ENCODE measurements at places on chromosomes 5 and 9.
A peak's percentile ranks its signal among the peaks of the same experiment; 100 is the strongest.

GRCh38 chr5:171436804-171437285 is 17.4 kb downstream of the FGF18 start:
- no peak for DNase-seq

- DNase-seq: no peak
Measured at GRCh38 chr5:171137768-171138525, 171.1 kb upstream of the TLX3 start.

- peak; percentile 61 for DNase-seq
Measured at GRCh38 chr9:123399803-123400378, 43.9 kb downstream of the CRB2 start.

- DNase-seq: no peak
Measured at GRCh38 chr5:84825606-84826005, 440.9 kb upstream of the EDIL3 start.

DNA sequence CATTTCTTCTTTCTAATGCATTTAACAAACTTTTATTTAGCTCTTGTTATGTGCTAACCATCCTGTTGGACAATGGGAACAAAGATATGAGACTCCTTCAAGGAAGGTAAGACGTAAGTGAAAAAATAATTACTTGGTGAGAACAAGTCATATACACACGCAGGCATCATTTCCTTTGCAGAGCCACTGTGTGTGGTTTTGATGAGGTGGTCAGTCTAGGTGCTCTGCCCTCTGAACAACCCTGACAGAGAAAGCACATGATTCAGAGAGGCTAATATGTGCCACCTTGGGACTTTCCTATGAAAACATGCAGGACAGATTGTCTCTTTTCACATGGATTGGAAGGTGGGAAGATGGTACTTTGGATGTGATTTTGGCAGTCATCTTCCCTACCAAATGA is 1162.5 kb upstream of the DMAC1 start:
- DNase-seq: no peak

GRCh38 chr9:89929673-89930480 is 325.1 kb downstream of the GADD45G start:
- DNase-seq: peak; percentile 62

GRCh38 chr5:110105692-110106091 is 416.0 kb downstream of the MAN2A1 start:
- DNase-seq: peak; percentile 19

- peak; percentile 69 for DNase-seq
Measured at GRCh38 chr5:35136386-35136785, 88.6 kb upstream of the AGXT2 start.

GRCh38 chr9:70192707-70193106 is 66.1 kb upstream of the SMC5 start:
- DNase-seq: no peak

DNA sequence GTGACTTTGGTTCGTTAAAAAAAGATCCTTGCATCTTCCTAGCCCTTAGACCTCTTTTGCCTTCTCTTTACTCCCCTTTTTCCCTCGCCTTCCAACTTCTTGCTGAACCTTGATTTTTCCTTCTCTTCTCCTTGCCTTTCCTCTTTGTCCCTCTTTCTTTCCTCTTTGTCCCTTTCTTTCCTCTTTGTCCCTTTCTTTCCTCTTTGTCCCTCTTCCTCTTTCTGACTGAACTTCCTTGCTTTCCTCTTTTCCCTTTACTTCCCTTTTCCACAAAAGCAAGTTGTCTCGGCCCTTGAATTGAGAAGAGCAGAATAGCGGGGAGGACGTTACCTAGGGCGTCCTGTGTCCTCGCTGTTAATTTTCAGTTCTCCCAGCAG is 1.4 kb upstream of the MLLT3 start:
- DNase-seq: no peak

GRCh38 chr5:39132128-39132447 is 57.9 kb upstream of the RICTOR start:
- no peak for DNase-seq

DNA sequence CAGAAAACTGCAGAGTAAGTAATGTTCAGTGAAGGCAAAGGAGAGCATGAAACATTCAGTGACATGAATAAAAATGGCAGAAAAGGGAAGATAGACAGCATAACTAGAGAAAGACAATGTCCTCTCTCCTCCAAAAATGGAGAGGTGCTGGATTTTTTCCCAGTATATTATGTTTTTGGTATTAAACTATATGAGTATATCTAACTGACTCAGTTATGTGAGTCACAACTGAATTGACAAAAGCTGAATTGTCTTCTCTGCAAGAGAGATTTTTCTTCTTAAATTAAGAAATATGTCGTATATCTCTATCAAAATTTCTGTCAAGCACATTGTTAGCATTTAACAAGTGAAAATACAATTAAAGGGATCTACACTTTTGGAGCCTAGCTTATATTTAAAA is 375.1 kb downstream of the CHSY3 start:
- DNase-seq: no peak

DNA sequence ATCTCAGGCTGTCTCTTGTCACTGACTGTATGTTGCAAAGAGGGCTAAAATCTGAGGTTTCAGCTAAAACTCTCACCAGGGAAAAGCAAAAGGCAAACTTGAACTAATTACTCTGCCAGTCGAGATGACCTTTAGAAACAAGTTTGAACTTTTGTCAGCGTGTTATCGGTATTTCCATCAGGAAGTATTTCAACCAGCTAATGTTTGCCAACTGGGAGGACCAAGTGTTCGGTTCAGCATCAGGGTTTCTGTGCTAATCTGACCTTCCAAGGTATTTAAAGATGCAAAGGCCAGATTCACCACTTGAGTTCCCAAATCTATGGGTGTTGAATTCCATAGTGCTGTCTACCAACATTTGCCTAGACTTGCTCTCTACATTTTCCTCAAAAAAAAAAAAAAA is 230.5 kb downstream of the SLIT3 start:
- no peak for DNase-seq

DNA sequence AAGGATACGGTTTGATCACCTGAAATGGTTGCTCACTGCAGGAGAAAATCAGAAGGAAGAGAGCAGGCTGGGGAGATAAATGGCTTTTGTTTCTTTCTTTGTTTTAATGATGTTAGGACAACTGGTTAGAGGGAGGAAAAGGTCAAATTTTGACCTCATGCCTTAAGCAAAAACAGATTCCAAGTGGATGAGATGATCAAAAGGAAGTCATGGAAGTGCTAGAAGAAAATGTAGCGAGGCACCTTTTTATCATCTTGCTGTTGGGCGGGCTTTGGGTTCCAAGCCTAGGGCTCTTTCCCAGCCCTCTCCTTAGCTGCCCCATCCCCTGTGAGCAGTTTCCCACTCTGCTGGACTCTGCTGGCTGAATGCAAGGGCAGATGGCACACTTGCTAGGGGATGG is 127.9 kb downstream of the ADAMTS2 start:
- DNase-seq: no peak

DNA sequence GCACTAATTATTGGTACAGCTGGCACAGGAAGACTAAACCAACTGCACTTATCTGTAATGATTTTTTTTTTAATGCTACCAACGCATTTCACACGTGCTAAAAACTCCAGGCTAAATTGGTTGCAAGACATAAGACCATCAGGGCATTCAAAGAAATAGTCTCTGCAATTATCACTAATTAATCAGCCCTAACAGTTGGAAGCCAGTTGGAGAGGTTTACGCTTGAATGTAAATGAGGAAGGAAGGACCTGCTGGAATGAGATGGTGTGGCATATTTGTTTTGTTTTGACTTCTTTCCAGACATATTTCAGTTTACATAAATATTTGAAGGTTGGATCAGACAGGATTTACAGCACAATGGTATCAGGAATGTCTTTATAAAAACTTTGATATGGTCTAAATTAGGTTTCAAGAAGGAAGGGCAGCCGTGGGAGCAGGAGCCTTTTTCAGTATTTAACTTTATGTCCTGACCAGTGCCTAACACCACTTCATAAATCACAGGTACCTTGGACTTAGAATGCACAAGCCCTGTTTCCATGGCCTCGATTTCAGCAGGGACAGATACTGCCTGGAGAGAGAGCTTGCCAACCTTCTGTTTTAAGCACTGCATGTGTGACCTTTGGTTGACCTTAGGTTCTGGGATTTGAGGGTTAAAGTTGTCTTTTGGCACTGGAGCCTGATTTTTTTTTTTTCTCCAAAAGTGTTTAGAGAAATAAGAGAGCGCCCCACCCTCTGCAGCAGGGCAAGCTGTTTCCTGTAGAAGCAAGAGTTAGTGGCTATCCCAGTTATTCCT is 199.8 kb upstream of the MAP3K1 start:
- DNase-seq: no peak

GRCh38 chr5:66207800-66208561 is 63.9 kb downstream of the SREK1 start:
- no peak for DNase-seq

DNA sequence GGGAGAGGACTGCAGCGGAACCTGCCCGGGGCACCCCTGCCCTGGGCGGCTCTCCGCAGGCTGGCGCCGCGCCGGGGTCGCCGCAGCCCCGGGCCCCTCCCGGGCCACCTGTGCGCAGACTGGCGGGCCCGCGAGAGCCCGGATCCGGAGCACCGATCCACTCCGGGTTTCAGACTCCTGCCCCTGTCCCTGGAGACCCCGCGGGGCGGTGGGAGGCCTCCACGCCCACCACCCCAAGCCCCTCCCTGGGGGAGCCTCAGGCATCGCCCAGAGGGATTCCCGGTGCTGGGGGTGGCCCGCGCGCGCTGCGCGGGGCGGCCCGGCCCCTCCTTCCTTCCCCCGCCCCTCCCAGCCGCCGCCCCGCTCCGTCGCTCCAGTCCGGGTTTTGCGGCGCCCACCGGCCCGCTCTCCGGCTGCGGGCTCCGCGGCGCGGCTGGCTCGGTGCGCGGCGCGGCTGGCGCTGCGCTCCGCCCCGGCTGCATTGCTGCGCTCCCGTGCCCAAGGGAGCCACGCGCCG is at the start of gene UNC5A:
Gene UNC5A, plus strand, starts transcription at position 479 of the 517 bp plus-strand sequence. CDS start 192 bp downstream, outside the sequence.
- DNase-seq: peak; percentile 54

DNA sequence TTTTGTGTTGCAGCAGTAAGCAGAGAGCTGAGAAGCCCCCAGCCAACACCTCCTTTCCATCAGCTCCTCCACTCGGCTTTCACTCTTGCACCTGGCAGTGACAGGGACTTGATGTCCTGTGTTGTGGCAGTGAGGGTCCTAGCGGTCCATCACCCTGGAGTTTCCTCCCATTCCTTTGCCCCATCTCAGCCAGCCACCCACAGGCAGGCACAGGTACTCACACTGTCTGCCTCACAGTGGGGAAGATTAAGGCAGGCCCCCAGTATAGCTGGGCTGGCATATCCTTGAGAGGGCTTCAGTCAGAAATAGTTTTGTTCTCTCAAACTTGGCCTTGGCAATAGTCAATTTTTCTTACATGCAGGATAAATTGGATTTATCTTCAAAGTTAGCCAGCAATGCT is 362.7 kb downstream of the GADD45G start:
- no peak for DNase-seq

DNA sequence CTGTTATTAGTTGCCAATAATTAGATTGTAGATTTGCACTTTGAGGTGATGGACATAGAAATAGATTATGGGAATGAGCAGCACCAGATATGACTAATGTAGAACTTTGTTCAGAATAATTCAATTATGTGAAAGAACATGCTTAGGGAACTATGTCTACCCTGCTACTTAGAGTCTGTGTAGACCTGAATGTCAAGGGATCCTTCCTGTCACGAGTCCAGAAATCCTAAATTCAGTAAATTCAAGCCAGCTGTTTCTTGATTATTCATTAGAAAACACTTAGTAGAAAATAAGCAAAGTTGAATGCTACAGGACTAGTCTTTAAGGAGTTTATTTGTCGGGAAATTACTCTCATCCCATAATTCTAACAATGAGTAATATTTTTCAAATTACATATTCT is 887.3 kb upstream of the SEMA6A start:
- DNase-seq: no peak

DNA sequence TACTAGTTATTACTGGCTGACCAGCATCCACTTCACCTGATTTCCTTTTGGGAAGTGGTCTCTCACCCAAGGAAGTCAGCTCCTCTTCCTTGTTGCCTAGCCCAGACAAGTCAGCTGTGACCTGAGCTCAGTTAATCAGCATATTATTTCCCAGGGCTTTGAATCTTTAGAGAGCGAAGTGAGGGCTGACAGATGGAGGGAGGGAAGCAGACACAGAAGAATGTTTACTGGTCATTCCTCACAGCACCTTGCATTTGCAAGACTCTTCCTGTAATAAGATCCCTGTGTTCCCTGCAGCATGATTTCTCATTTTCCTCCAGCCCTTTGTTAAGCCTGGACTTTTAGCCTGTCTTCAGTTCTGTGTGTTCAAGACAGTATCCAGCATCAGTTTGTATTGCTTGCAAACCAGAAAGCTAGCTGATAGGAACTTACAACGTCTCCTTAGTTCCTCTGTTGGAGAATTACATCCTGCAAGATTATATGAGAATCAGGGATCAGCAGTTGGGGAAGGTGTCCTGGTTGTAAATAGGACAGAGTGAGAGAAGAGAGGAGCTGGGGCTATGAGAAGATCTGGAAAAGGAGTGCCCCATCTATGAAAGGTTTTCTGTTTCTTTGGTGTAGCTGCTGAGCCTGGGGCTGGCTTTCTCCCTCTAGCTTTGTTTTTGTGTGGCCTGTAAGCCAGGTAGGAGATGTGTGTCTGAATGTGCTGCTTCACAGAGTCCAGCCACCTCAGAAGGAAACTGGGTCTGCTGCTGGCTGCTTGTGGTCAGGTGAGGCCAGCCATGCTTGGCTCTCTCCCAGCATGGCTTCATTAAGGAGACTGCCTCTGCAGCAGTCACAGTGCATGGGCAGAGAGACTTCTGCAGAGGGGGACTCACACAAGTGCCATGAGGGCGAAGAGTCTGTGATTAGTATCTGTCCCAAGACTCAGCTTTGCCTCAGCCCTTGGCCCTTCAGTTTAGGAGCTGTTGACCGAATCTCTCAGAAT is 50.3 kb downstream of the MAN2A1 start:
- peak; percentile 25 for DNase-seq

DNA sequence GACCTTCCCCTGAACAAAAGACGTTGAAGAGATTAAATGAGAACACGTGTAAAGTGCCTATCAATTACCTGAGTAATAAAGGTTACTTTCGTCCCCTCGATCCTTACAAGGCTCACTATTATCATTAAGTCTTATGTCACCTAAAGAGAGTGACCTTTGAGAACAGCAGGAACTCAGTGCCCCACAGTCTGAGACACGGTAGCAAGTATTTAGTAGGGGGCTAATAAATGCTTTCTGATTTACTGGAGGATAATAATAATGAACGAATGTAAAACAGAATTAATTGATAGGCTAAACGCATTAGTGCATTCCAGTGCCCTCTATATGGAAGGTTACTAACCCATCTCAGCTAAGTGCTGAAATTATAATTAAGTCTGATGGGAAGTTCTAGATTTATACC is 199.9 kb downstream of the FBXL17 start:
- no peak for DNase-seq

GRCh38 chr9:14119694-14120514 is 194.0 kb downstream of the NFIB start:
- peak; percentile 13 for DNase-seq

DNA sequence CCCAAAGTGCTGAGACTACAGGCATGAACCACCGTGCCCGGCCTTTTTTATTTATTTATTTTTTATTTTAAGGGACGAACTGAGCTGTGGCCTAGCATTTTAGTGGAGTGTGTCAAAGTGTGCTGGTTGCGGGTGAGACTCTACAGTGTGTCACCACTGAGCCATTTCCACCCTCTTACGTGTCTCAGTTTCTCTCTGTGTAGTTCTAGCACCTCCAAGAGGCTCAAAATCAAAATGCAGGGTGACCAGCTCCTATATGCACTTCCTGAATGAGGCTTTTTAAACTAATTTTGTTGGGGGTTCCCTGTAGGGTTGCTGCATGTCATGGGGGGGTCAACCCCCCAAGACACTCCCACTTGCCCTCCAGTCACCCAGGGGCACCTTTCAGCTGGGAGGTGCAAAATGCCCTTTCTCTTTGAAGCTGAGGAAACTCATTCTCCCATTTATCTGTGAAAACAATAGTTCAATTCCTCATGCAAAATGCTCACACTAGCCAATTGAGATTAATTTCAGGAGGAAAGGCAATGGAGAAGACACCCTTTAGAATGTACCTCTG is 69.3 kb downstream of the COL15A1 start:
- DNase-seq: no peak
